ENCODE measurements at places on chromosomes 6 and 20. TPM values are rescaled to one million over a fixed set of nuclear protein-coding genes. Genes with fewer than 3 reads are reported as not detected.

The THEMIS gene
- total RNA-seq = not detected

The SLC9A8 gene
- total RNA-seq = 12.7 TPM

The SLC26A8 gene
- total RNA-seq = not detected

The VGLL2 gene
- total RNA-seq = not detected

The LRRN4 gene
- 0.23 TPM for total RNA-seq

The GRIK2 gene
- total RNA-seq = 0.61 TPM

The HRH3 gene
- not detected for total RNA-seq

The PERP gene
- 93.0 TPM for total RNA-seq

The TFEB gene
- 8.6 TPM for total RNA-seq

The GJA10 gene
- total RNA-seq = not detected

The SCRT2 gene
- total RNA-seq = not detected

The COL21A1 gene
- total RNA-seq = not detected

The TSBP1 gene
- total RNA-seq = not detected

The TMC2 gene
- not detected for total RNA-seq

The ZNF391 gene
- 4.7 TPM for total RNA-seq

The GRM4 gene
- total RNA-seq = not detected

Data from PC-9 (cell line).